ENCODE measurements at places on chromosomes 5 and 9.

GRCh38 chr9:38003230-38003629 is 65.8 kb downstream of the SHB start:
- no peak for DNase-seq

GRCh38 chr5:153905219-153905618 is 133.5 kb downstream of the FAM114A2 start:
- DNase-seq, result no peak

- DNase-seq, result no peak
Observed at GRCh38 chr5:53503562-53504218, 23.3 kb downstream of the FST start.

DNA sequence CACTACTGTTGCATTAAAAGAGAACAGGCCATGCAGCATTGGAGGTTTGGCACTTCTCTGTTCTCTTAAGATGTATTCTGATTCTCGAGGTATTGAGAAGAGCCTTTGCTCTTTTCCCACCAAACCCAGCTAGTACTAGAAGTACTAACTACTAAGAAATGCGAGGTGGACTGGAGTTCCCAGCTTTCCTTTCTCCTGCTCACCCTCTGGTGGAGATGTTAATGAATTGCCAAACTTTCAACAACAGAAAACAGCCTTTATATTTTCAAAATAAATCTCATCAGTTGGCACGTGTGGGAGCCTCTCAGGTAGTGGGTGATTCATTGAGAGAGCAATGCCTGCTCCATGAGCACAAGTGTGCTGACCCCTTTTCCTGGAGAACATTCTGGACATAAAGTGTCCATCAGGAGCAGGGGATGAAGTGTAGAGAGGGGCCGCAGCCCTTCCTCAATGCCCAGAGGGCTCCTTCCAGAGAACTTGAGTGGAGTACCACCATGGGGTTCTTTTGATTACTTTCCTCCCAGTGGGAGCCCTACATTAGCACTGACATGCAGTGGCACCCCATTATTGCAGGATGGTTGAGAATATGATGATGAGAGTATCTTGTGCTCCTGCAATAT is 45.7 kb downstream of the TMEM174 start:
- no peak for DNase-seq

GRCh38 chr5:82884821-82885471 is 192.2 kb downstream of the TMEM167A start:
- DNase-seq, result no peak

- peak; percentile 40 for DNase-seq
Observed at GRCh38 chr9:20640331-20641187, 18.3 kb upstream of the MLLT3 start.

DNA sequence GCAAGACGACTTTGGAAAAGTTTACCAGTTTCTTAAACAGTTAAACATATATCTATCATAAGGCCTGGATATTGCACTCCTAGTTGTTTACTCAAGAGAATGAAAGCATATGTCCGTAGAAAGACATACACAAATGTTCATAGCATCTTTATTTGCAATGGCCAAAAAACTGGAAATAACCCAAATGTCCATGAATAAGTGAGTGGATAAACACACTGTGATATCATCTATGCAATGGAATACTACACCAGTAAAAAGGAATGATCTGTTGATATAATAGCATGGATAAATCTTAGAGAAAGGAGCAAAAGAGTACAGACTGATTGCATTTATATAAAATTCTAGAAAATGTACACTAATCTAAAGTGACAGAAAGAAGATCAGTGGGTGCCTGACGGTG is 28.0 kb upstream of the VCAN start:
- no peak for DNase-seq

DNA sequence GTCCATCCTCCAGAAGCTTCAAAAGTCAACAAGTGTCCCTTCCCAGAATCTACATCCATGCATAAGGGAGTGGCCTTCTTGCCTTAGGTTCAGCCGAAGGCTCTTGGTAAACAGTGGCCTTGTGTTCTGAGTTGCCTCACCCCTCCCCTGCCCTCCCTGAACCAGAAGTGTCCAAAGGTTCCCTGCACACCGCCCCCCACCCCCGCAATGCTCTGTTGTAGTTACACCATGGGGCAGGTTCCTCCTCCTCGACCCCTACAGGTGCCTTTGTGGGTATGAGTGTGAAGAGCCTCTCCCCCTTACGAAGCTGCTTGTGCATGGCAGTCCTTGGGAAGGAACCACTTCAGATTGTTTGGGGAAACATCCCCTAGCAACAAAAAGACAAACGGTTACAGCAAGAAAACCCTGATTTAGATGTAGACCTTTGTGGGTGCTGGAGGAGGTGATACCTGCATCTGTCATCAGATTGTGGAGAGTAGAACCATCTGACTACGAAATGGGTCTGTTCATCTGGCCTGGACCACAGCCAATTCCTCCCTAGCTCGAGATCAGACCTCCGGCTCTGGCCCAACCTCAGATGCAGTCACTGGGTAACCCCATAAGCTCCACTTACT is 7.1 kb downstream of the SPACA9 start:
- no peak for DNase-seq

DNA sequence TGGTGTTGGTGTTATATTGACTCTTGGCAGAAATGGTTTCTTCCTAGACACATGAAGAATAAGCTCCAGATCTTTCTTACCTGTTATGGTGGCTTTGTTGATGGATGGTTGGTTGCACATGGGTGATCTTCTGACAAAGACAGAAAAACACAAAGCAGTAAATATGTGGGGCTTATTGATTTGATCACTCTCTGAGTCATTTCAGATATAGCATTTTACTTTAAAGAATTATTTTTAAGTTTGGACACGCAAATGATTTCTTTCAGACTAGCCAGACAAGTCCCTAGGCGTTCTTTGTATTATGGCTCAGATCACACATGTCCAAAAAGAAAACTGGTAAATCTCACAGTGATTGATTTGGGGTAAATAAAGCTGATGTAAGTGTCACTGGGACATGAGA is 597.6 kb downstream of the RAB3C start:
- no peak for DNase-seq

GRCh38 chr5:135028791-135029476 is 5.1 kb downstream of the PITX1 start:
- DNase-seq, result no peak

DNA sequence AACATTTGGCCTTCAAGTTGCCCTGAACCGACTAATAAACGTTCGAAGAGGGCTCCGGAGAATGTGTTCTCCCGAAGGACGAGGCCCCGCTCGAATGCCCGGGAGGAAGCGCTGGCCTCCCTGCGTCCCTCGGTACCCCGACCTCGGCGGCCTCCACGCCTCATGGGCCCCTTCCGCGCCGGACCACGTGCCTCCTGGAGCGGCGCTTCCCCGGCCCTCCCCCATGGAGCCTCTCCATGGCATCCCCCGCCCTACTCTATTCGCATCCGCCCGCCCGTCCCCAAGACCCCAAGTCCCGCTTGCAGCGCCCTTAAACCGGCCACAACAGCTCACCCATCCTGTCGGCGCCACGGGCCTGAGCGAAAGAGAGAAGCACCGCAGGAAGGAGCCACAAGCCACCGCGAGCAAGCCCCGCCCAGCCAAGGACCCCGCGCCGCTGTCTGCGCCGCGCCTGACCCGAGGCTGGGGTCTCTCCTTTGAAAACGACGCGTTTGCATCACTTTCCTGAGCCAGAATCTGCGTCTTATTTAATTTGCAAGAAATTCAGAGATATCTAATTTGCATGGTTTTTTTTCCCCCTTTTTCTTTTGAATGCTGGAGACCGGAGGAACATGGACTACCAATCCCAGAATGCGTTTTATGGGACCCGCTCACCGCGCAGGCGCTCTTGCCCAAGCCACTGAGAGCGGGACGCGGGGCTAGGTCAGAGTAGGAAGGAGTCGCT is at the start of gene RPS23:
TSS of gene RPS23 (minus strand) at position 368 of the 724 bp plus-strand sequence. CDS start at position 337, 31 bp downstream.
- peak; percentile 95 for DNase-seq

GRCh38 chr9:136403538-136403914 is 3.6 kb upstream of the SNAPC4 start:
- DNase-seq, result no peak

DNA sequence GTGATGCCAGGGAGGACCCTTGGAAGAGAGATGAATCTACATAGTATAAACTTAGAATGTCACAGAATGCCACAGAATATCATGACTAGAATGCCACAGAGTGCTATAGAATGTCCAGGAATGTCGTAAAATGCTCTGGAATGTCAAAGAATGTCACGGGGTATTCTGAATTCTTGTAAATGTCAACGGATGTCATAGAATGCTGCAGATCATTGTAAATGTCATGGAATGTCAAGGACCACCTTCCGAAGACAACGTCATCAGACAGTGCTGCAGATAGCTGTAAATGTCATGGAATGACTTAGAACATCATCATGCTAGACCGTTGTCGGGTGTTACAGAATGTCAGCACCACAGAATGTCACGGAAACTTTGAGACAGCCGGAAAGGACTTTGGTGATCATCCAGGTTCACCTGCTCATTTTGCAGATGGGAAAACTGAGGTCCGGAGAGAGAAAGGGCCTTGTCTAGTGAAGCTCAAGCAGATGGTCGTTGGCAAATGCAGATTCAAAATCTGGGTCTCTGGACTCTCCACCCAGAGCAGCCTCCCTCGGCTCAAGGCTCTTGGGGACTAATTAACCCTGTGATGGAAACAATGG is 117.1 kb downstream of the LHX2 start:
- no peak for DNase-seq

- DNase-seq, result no peak
Observed at GRCh38 chr5:109982966-109983534, 293.3 kb downstream of the MAN2A1 start.

GRCh38 chr5:108905805-108906204 is 158.1 kb downstream of the FER start:
- DNase-seq, result no peak

GRCh38 chr5:55480781-55481180 is 54.0 kb downstream of the PLPP1 start:
- no peak for DNase-seq

- DNase-seq, result no peak
Observed at GRCh38 chr5:127612441-127613141, 36.3 kb upstream of the CTXN3 start.

DNA sequence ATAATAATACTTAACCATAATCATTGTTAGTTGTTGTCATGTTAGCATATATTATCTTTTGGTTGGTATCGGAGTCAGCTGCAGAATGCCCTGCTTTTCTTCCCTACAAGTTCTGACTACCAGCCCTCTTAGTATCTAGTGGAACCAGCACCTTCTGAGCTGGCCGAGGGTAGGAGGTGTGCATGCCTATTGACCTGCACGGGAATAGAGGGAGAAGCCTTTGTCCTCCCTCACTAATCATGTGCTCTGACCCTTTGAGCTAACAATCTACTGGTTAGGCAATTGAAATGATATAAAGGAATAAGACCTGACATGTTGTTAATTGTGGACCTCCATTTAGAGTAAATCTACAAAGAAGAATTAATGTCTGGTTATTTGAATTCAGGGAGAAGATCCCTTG is 4.1 kb downstream of the PCSK5 start:
- no peak for DNase-seq

DNA sequence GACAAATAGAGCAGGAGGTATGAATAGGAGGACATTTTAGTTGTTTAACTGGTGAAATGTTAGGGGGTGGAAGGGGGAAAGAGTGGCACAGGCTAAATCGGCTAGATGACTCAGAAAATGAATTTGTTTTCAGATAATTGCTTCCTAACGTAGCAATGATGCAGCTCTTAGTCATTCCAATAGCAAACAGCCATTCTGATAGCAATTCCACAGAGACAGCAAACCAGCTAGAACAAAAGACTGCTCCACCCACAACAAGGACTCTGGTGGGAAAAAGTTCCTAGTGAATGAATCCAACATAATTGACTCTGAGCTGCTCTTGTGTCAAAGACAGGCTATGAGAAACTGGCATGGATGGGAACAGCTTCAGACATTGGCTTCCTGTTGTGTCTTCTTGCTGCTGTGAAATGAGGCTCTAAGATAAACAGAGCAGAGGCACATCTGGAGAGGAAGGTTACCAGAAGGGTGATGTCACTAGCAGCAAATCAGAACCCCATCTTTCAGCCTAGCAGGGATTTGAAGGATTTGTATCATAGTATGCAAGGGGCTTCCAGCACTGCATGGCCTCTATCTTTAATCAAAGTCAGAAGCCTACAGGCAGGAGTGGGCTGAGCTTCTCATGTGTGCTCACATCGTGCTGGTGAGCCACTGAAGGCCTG is 28.1 kb upstream of the F2RL1 start:
- no peak for DNase-seq

- no peak for DNase-seq
Observed at GRCh38 chr9:92644278-92644677, 25.7 kb downstream of the IPPK start.

DNA sequence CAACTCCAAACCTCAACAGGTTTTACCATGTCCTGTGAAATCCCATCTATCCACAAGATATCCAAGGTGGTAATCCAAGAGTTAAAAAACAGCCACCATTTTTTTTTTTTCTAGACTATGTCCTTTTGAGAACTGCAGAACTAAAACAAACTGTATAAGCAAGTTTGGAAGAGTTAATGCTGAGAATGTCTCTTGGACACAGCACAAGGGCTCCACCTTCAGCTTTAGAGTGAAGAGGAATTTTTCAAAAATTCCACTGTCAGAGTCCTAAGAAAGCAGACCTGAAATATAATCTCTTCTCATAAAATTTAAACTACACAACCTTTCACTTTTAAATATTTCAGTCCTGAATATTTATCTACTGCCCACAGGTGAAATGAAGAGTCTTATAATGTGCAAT is 167.8 kb upstream of the CCNG1 start:
- DNase-seq, result peak; percentile 36

DNA sequence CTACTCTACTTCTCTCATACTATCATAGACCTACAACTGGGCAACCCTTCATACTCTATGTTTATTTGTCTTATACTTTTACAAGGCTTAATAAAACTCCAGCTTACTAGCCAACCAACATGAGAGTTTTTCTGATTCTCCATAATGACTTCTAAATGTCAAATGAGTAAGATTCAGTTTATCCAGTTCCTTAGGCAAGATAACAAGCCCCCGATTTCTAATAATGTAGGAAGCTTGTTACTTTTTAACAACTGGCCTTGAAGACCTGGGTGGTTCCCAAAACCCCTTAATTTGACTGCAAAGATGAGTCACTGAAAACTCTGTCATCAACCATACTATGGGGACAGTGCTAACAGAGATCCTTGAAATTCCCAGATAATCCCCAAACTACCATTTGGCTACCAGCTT is 294.6 kb upstream of the ACTBL2 start:
- DNase-seq, result no peak

GRCh38 chr5:127233590-127233989 is 57.0 kb upstream of the MEGF10 start:
- DNase-seq, result no peak

DNA sequence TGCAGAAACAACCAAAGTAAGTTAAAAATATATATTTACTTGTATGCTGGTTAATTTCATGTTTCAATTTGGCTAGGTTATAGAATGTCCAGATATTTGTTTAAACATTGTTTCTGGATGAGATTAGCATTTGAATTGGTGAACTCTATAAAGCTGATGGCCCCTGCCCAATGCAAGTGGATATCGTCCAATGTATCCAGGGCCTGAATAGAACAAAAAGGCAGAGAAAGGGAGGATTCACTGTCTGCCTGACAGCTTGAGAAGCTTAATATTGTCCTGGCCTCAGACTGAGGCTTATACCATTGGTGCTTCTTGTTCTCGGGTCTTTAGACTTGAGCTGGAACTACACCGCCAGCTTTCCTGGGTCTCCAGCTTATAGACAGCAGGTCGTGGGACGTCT is 446.7 kb upstream of the ACTBL2 start:
- no peak for DNase-seq

GRCh38 chr9:82895822-82896110 is 167.2 kb downstream of the RASEF start:
- no peak for DNase-seq

- no peak for DNase-seq
Observed at GRCh38 chr9:98838155-98838867, 30.8 kb downstream of the GALNT12 start.

Measured in pons (tissue), 1 donor.